ENCODE measurements at places on chromosomes 1 and 21. TPM values are rescaled to one million over a fixed set of nuclear protein-coding genes. Genes with fewer than 3 reads are reported as not detected.

The IL23R gene
- not detected for total RNA-seq

The S100B gene
- total RNA-seq = 1.2 TPM

The LAD1 gene
- not detected for total RNA-seq

The GJB4 gene
- total RNA-seq = not detected

The ASTN1 gene
- total RNA-seq = 0.16 TPM

The TRAF3IP3 gene
- total RNA-seq = 0.65 TPM

The ECM1 gene
- 8.0 TPM for total RNA-seq

The SPSB1 gene
- total RNA-seq = 18.2 TPM
